ENCODE measurements at places on chromosomes 1 and 21. TPM values are rescaled to one million over a fixed set of nuclear protein-coding genes. Genes with fewer than 3 reads are reported as not detected.

DNA sequence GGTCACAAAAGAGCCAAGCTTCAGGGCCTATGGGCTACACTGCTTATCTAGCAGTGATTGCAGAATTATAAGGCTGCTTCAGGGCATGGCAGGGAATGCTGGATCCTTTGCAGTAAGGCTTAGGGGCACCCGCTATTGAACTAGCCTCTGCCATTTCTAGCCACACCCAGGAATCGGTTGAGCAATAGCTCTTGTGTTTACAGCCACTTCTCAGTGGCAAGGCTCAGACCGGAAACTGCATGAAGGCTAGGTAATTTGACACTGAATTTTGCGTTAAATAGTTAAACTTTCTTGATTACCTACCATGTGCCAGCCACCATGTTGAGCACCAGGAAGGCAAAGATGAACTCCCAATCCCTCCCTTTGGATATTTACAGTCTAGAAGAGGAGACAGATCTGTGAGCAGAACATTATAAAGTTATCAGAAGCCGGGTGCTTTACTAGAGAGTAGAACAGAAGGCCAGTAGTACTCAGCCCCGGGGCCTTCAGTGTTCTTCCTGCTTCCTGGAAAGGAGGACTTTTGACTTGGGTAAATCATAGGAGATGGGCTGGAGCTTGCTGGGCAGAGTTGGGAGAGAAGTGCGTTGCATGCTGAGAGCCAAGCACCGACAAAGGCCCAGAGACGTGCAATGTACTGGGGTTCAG lies 98.6 kb upstream of the LPGAT1 start:
- DNase-seq, result no peak

GRCh38 chr1:229079016-229079595 lies 191.8 kb upstream of the RAB4A start:
- no peak for DNase-seq

DNA sequence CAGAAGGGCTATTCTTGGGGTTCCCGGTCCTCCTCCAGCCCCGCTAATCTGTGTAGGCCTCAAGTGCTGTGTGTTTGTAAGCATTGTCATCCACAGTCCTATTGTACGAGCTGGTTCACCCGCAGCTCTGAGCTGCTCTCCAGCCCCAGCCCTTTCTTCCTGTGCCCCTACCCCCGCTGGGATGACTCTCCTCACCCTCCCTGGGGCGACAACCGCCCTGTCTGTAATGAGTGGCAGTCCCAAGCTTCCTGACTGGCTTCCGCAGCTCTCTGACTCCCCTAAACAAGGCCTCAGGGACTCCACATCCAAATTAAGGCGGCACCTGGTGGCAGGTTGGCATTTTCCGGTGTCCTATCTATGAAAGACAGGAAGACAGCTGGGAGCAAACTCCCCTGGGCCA lies 45.8 kb downstream of the TFF3 start:
- no peak for DNase-seq

DNA sequence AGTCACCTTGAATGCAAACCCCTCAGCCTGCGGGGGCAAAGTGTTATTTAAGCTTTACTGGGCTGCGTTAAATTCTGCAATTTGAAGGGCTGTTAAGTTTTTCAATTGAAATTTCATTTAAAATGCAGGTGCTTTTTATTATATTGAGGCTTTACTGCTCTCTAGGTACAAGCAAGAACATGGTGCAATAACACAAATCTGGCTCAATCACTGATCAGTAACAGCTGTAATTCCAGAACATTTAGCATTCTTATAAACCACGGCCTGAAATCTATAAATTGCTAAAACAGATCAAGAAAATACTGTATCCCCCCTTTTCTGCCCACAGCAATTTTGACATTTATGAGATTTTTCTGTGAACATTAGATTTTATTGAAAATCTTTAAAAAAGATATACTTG lies 322.8 kb downstream of the KCTD3 start:
- no peak for DNase-seq

DNA sequence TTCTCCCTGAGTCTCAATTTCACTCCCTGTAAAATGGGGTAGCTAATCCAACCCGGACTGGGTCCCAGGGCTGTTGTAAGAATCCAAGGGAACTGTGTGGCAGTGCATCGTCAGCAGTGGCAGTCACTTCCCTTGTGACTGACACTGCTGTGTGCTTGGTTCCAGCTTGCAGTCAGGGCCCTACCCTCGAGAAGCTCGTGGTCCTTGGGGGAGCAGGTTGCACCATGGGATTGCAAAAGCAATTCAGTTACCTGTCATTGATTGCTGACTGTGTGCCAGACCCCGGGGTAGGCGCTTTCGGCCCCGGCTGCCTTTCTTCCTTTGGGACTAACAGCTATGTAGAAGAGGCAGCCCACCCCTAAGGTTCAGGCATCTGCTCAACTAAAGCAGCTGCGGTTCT lies 2.9 kb downstream of the PTPRF start:
- DNase-seq, result no peak

GRCh38 chr1:226965581-226966440 lies 25.7 kb downstream of the COQ8A start:
- DNase-seq, result no peak

The S100A7 gene
- total RNA-seq, result not detected

- no peak for DNase-seq
Observed at GRCh38 chr1:200252531-200252930, 157.3 kb downstream of the ZNF281 start.

GRCh38 chr21:36015045-36015444 lies 45.3 kb downstream of the SETD4 start:
- no peak for DNase-seq

The TCHHL1 gene
- not detected for total RNA-seq

- no peak for DNase-seq
Observed at GRCh38 chr21:34770576-34770975, 101.8 kb downstream of the CLIC6 start.

Measured in neural crest cell (in vitro differentiated cells).